ENCODE measurements at places on chromosomes 6 and 20.

- no peak for DNase-seq
Observed at GRCh38 chr6:137246791-137247202, 27.6 kb upstream of the IFNGR1 start.

GRCh38 chr6:43074847-43075669 lies 1.1 kb upstream of the PTK7 start:
- DNase-seq, result no peak

GRCh38 chr20:667351-668034 lies 8.1 kb downstream of the SCRT2 start:
- peak; percentile 31 for DNase-seq

- no peak for DNase-seq
Observed at GRCh38 chr6:32969685-32970412, 1.5 kb downstream of the BRD2 start.

DNA sequence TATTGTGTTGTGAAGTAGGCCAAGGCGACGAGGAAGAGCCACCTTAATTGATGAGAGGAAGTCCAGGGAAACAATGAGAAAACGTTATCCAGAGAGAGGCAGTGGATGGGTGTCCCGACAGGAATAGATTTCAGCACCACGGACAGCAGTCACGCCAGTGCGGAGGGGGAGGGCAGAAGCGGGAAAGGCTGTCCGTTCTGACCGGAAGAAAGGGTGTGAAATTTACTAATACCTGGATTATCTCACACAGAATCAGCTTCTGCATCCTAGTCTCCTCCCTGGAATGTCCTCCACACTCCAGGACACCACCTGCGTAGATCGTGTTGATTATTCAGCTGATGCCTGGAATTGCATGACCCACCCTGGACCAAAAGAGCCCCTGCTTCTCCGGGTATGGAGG lies 7.4 kb upstream of the BPIFA3 start:
- DNase-seq, result peak; percentile 20

DNA sequence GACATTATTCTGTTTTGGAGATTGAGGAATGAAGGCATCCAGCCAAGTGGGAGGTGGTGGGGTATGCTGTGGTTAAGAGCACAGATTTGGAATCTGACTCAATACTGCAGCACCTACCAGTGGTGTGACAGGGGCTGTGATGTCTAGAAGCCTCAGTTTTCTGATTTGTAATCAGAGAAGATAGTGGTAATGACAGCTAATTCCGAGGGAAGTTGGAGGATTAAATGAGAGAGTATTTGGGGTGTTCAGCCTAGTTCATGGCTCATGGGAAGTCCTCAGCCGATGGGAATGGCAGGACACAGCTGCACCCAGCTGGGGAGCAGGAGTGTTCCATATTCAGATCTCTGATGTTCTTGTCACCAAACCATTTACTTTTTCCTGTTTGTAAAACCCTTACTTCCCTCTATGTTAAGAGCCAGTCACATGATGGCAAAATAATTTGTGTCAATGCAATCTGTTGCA lies 9.3 kb downstream of the SLC9A8 start:
- DNase-seq, result no peak

- no peak for DNase-seq
Observed at GRCh38 chr6:157457787-157458186, 76.8 kb downstream of the ZDHHC14 start.

- DNase-seq, result no peak
Observed at GRCh38 chr20:57698867-57699275, 10.9 kb downstream of the PMEPA1 start.

DNA sequence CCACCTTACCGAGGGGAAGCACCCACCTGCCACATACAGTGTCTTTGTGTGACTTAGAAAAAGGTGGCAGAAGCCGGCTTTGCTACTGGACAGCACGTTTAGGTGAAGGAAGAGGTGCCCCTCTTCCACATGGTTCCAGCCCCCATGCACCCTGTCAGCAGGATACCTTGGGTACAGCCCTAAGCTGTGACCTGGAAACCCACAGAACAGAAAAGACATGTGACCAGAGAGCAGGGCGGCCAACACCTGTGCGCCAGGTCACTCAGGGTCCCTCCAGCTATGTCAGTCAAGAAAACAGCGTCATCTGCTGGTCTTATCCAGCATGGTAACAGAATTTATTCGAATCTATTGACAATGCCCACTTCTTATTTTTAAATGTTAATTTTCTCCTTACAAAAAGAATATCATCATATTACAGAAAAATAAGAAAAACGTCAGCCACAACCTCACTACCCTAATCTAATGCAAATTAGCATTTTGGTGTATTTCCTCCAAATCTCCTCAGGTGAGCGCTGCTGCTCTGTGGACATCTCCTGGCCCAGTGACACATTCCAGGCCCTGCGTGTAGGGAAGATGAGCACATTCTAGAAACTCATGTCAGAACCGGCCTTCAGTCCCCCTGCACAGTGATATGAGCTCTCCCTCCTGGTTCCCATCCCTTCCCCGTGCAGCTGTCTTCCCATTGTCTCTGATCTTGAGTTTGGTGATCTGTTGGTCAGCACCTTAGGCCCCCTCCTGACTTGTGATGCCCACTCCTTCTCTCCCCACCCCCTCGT lies 37.2 kb downstream of the GTF2H5 start:
- no peak for DNase-seq

DNA sequence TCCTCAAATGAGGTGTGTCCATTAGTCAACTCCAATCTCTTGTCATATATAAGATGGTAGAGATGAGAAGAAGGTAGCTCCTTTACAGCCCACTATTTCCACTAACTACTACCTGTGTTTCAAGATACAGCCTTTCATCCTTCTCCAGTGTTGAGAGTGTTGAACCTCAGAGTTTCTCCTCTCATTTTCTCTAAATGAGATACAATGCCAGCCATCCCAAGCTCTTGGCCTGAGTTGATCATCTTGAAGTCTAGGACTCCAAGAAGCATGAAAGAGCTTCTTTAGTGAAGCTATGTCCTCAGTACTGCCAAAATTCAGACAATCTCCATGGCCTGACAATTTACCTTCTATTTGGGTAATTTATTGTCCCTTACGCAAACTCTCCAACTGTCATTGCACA lies 548 bp upstream of the HLA-DRA start:
- DNase-seq, result no peak

DNA sequence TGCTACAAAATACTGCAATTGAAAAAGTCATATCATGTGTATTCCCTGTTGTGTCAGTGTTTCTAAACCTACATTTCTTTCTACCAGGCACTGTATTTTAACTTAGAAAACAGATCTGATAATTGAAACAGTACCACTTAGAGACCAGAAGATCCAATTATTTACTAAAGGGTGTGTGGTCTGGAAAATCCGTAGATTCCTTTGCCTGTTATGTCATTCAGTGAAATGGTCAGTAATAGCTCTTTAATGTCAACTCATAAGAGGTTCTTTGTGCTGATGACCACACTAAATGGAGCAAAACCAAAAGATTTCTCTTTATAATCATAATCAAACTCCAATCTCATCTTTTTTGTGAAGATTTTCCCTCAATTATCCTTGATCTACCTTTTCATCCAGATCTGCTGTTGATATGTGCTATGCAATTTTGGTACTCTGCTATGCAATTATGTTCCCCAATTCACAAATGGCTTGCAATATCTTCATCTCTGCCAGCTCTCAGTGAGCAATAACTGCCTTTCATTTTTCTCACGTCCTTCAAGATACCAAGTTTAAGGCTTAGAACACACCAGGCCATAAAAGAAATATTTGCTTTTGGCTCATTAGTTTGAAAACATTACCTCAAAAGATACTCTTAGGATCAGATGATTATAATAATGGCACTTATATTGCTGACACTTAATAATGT lies 165.5 kb downstream of the MOXD1 start:
- DNase-seq, result no peak
